ENCODE measurements at places on chromosomes 1 and 21. TPM values are rescaled to one million over a fixed set of nuclear protein-coding genes. Genes with fewer than 3 reads are reported as not detected.

Gene THEM5
- not detected for total RNA-seq

- DNase-seq: peak; percentile 32
Observed at GRCh38 chr1:85623061-85623471, 42.5 kb downstream of the CCN1 start.

DNA sequence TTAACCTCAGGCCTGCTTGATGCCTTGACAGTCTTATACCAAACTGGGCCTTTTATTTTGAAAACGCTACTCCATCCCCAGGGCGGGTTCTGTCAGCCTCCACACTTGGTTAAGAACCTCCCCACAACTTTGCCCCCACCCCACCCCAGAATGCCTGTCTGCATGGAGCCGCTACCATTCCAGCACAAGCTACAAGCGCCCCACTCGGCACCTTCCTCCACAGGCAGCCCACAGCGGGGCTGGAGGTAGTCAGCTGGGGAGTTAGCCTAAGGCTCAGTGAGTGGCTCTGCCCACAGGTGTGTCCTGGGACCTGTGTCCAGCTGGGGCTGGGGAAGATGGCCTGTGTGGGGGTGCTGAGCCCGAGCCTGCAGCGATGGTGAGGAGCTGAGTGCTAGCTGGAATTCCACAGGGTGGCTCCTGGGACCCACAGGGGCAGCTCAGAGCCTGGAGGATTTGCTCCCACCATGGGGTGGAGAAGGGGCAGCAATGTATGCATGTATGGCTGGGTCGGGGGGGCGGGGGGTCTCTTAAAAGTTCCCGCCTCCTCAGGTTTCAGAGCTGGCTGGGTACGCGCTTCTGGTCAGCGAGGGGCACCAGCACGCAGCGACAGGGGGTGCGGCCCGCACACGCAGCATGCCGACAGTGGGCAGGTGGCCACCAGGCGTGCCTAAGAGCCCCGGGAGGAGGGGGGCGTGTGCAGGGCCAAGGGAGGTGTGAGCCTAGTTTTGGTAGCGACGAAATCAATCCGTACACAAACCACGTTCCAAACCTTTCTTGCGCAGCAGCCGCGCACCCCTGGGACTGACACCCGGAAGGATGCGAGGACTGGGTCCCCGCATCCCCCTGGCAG, 917 bp downstream of the ETNK2 start:
- no peak for DNase-seq

Gene GLIS1
- total RNA-seq: 0.03 TPM

- DNase-seq: no peak
Observed at GRCh38 chr1:248611883-248612414, 14.4 kb upstream of the OR2T10 start.

Gene CFHR2
- not detected for total RNA-seq

Gene SH2D2A
- not detected for total RNA-seq

Gene TRAF3IP3
- total RNA-seq: not detected

DNA sequence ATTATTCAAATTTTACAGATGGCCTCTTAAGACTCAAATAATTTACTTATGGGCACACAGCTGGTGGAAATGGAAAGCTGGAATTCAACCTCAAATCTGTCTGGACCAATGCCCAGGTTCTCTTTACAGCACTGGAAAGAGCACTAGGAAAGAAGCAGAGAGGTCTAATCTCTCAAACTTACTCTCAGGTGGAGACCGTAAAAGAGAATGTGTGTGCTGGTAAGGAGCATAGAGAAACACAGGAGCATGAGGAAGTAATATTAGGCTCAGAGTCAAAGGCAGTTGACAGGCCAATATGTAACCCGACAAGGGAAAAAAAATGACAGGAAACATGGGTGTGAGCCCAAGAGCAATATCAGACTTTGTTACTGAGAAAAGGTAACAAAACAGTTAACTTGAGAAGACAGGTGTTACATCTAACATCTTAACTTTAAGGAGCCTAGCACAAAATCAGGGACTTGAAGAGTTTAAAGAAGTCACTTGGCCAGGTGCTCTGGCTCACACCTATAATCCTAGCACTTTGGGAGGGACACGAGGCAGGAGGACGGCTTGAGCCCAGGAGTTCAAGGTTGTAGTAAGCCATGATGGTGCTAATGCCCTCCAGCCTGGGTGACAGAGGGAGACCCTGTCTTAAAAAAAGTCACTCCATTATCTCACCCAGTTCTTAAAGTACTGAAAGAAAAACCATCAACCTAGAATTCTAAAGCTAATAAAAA, 20.7 kb downstream of the PPP1R15B start:
- no peak for DNase-seq

Gene KRTAP19-1
- total RNA-seq: not detected

DNA sequence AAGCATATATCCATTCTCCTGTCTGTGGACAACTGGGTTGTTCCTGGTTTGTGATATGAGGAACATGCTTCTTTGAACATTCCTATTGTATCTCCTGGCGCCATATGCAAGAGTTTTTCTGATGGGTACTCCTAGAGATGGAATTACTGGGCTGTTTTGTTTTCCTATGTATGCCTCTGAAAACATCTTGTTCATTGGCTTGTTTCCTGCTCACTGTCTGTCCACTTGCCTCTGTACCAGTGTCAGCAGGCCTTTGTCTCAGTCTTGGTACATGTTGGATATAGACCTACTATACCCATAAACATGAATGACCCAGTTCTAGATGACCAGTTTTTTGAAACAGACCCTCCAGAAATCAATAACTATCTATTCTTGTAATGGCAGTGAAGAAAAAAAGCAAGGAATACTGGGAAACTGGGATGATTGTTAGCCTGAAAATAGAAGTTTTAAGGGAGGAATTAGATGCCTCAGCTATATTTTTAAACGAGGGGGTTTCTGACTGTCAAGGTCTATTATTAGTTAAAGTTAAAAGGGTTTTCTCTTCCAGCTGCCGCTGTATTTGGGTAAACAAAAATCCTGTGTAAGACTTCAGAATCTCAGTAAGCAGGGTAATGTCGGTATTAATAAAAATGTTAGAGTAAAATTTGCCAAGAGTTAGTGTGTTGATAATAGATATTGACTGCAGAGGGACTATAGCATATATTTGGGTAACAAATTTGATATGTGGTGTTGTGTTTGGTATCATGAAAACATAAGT, 103.6 kb downstream of the RYR2 start:
- DNase-seq: no peak

GRCh38 chr1:41689139-41689538, 204.7 kb upstream of the EDN2 start:
- DNase-seq: no peak

DNA sequence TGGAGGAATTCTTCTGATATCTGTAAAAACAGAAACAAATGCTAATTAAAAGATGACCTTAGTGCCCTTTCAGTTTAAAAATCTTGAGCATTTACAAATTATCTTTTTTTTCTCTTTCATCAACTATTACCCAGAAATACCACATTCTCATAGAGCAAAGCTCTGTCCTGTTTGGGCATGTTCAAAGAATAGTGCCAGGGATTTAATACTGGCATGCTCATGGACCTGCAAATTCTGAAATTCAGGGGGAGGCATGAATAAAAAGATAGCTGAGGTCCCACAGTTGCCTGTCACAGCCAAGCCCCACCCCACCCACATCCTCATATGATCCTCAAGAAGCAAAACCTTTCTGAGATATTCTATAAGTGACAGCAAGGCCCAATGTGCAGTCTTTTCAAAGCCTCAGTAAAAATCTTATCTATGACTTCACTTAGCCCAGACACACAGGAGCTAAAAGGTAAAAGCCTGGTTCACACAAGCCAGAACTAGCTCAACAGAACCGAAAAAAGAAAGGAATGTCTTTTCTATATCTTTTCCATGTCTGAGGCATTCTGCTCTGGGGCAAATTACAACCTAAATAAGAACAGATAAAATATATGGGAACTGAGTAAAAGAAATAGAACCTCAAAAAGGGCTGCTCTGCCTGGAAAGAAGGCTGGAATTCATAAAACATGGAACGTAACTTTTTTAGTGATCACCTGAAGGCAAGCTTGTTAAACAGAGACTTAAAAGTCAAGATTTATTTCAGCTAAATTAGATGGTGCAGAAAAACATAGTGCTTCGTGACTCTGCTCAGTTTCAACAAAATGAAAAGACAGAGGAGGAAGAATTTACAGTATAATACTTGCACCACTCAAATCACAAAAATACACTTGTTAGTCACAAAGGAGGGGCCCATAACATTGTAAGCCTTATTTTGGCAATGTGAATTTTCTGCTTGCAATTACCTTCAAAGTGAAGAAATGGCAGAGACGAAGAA, 11.0 kb downstream of the WLS start:
- no peak for DNase-seq
